HAP-1 (cell line): ENCODE measurements at places on chromosomes 12 and 14.

GRCh38 chr14:83548061-83548839 lies 1981.7 kb upstream of the FLRT2 start:
- no peak for DNase-seq

DNA sequence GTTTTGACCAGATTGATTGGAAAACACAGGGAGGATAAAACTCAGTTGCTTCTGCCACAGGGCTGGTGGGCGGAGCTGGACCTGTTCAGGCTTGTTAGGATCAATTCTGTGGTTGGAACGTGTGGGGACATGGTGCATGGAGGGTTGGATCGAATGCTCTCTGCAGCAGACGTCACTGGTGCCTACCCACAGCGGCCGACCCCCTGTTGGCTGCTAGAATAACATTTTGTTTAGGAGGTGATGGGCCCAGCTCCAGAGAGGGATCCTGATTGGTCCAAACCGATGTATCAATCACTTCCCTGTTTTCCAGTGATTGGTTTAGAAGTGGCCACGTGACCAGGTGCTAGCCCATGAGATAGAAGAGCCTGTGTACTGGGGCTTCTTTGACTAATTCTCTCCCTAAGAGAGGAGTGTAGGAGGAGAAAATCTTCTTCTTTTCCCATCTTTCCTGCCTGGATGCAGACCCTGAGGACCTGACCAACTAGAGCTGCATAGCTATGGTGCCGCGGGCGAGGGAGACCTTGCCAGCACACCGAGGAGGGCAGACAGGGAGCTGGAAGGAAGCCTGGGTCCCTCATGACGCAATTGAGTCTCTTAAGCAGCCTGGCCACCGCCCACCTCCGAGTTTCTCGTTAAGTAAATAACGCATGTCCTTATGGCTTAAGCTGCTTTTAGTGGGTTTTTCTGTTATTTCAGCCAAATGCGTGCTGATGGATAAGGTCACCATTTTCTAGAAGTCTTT lies 163.5 kb downstream of the AACS start:
- no peak for DNase-seq

- DNase-seq: no peak
Measured at GRCh38 chr12:58298803-58299202, 357.4 kb downstream of the ATP23 start.

DNA sequence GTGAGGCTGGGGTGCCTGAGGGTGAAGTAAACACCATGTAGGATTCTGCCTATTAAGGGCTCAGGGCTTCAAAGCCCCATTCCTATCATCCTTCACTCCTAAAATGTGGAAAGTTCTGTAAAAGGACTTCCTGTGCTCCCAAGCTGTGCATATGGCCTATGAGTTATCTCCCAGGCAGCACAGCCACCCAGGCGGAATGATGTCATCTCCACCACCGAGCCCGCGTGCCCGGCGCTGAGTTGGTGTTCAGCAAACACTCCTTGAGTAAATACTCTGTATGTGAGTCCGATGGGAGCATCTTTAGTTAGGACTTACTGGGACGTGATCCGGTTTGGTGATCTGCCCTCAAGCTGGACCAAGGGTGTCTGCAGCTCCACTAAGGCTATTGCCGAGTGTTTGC lies 437.3 kb downstream of the MED13L start:
- no peak for DNase-seq

- no peak for DNase-seq
Measured at GRCh38 chr12:91173124-91173523, 9.5 kb downstream of the DCN start.

DNA sequence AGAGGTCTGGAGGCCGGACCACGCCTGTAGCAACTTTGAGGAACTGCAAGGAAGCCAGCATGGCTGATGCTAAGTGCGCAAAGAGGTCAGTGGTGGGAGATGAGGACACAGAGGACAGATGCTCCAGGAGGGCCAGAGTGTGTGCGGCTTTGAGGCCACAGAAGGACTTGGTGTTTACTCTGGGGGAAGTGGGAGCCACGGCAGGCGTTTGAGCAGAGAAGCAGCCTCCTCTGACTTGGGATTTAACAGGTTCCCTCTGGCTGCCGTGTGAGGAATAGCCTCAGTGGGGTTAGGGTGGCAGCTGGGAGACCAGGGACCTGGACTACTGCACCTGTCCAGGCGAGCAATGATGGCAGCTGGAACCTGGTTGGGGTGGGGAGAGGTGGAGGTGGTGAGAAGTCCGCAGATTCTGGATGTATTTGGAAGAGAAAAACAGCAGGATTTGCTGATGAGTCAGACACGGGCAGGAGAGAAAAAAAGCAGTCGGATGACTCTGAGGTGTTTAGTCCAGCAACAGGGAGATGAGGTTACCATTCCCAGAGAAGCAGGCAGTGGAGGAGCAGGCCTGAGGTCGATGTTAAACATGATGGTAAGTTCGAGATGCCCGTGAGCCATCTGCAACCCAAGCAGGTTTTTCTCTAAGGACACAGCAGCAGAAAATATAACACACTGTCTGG lies 143.5 kb downstream of the SCARB1 start:
- no peak for DNase-seq

DNA sequence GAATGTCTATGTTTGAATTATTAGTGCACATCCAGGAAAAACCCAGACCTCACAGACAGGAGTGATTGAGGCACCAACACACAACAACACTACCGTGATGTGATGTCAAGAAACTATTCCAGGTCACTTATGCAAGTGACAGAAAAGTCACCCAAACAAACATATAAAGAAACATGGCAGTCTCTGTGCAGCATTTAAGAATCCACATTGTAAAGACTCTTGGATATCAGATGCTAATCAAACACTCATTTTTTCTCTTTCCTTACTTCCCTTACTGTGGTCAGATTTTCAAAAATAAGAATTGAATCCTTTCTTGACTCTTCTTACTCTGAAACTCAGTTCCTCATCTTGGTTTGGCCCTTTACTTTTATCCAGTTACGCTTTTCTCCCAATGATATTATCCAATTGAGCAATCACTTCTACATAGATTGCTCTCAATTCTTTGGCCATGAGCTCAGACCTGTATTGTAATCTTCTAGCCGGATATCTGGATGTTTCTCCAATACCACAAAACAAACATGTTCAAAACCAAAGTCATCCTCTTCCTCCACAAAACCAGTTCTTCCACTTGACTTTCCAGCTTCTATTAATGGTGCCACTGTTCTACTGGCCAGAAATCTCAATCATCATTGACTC lies 115.4 kb downstream of the DUSP6 start:
- DNase-seq: no peak

- no peak for DNase-seq
Measured at GRCh38 chr12:57886542-57886941, 40.0 kb upstream of the CTDSP2 start.

GRCh38 chr12:6093764-6094163 lies 30.7 kb downstream of the VWF start:
- no peak for DNase-seq

- DNase-seq: peak; percentile 49
Measured at GRCh38 chr12:115506822-115507559, 770.5 kb downstream of the MED13L start.

DNA sequence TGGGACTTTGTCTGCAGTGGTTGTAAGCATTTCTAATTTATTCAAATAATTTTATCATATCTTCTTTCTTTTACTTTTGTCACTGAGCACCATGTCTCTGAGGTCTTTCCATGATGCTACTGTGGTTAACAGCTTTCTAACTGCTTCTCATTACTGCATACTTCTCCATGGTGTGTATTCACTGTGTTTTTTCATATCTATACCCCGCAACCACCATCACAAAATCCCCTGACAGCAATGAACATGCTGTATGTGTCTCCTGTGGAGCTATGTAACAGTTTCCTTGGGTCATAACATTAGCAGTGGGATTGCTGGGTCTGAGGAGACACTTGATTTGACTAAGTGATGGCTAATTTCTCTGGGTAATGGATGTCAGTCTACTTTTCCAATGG lies 29.2 kb upstream of the CHST11 start:
- no peak for DNase-seq

DNA sequence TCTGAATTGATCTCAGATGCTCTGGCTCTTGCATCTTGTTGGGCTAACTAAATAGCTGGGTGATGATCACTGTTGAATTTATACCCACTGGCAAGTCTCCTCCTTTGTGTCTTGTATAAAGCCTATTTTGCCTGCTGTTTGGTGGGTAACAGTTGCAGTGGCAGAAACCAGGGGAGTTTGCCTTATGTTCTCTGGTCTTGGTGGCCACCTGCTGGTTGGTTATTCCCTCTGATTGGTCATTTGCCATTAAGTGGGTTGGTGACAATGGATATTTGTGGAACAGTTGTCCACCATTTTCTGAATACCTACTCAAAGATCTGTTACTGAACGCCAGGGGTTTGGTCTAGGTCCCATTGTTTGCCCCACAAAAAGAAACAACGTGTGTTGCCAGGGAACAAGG lies 52.1 kb downstream of the AVPR1A start:
- no peak for DNase-seq

GRCh38 chr12:117031843-117032592 lies 67.2 kb downstream of the TESC start:
- DNase-seq: no peak

GRCh38 chr12:93192878-93193277 lies 184.8 kb upstream of the NUDT4 start:
- no peak for DNase-seq

- DNase-seq: no peak
Measured at GRCh38 chr12:43095669-43096280, 456.2 kb downstream of the ADAMTS20 start.

- DNase-seq: no peak
Measured at GRCh38 chr12:40287369-40287975, 62.7 kb downstream of the LRRK2 start.

GRCh38 chr12:7989827-7990491 lies 42.6 kb upstream of the FOXJ2 start:
- no peak for DNase-seq

GRCh38 chr12:50533971-50534370 lies 29.2 kb downstream of the DIP2B start:
- DNase-seq: no peak

DNA sequence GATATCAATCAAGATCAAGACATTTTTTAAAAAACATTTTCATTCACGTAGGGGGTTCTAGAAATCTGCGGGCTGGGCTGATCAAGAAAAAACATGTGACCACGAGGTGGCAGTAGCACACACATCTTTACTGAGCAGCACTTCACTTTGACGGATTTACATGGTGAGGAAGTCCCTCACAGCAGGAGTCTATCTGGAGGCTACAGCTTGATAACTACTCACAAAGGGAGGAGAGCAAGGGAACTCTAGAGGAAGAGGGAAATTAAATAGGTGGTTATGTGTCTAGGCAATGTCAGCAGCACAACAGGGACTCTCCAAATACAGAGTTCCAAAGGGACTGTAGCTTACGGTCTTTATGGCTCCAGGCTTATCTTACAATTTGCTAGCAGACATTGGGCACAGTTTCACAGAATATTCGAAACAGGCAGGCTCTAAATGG lies 248.1 kb downstream of the DPY19L2 start:
- peak; percentile 83 for DNase-seq

DNA sequence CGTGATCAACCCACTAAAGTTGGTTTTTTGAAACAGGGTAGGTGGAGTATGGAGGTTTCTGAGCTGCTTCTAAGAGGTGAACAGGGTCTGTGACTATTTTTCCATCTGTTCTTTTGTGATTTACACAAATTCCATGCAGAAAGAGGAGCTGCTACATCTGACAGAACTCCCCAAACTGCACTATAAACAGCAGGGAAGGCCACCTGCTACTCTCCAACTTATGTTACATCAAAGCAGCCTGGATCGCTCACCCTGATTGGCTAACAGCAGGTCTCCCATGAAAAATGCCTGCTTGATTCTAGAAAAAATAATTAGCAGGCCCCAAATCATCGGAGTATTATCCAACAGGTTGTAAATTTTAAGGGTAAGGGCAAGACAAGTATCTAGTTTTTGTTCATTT lies 282.9 kb upstream of the FLRT2 start:
- no peak for DNase-seq

GRCh38 chr12:123064885-123065619 lies 84.6 kb downstream of the ARL6IP4 start:
- no peak for DNase-seq

DNA sequence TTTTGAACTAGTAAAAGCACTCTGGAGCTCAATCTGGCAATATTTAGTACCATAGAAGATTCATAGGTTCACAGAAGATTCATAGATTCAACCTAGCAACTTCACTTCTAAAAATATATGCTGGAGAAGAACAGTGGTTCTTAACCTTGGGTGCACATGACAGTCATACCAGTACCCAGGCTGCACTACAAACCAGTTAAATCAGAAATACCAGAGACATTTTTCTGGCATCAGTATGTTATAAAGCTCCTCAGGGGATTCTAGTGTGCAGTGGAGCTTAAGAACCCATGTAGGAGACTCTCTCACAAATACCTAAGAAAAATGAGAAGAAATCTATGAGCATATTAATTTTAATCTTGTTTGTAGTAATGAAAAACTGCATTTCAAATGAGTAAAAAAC lies 46.6 kb downstream of the CNTN1 start:
- no peak for DNase-seq

DNA sequence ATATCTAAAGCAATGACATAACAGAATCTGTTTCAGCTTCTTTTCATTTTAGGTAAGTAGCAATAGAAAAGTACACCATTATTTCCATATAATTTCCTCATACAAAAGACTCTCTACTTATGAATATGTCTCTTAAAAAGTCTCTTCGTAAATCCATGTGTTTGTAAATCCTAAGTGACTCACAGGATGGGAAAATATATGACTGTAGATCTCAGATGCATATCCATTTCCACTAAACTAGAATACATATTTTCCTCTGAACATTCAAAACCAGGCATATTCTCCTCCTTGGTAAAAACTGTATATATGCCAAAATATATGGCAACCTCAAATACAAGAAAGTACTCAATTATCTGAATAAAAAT lies 93.6 kb downstream of the TXNDC16 start:
- no peak for DNase-seq

DNA sequence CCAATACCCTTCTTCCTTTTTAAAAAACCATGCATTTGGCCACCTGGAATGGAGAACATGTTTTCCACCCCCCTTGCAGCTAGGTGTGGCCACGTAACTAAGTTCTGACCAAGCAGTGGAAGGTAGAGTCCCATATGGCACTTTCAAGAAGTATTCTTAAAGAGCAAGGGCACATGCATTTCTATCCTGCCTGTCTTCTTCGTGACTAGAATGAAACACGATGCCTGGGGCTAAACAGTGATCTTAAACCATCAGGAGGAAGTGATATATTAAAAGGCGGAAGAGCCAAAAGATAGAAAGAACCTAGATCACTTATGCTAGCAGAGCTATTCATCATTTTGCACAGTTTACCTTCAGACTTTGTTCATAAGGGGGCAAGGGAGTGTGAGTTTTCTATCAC lies 16.0 kb upstream of the DDX11 start:
- DNase-seq: no peak

- no peak for DNase-seq
Measured at GRCh38 chr12:68279227-68280054, 26.0 kb upstream of the IL22 start.
